Fibroblast of villous mesenchyme (primary cell): ENCODE measurements at places on chromosomes 11 and 22. TPM values are rescaled to one million over a fixed set of nuclear protein-coding genes. Genes with fewer than 3 reads are reported as not detected.

GRCh38 chr11:10663990-10664389 lies 29.6 kb downstream of the IRAG1 start:
- no peak for DNase-seq

DNA sequence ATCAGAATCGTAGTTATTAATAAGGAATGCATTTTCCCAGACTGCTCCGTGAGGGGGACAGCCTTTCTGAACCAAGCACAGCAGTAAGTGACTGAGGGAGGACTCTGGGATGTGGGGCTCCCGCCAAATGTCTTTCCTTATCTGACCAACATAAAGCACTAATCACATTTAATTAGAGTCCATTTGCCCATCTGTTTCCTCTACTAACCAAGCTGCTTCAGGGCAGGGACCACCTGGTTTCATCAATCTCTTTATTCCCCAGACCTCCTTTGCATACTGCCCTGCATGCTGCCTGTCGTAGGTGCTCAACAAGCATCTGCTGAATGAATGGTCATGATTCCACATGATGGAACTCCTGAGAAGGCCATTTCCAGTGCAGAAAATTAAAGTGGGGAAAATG lies 29.4 kb downstream of the SMCO4 start:
- DNase-seq, result no peak

DNA sequence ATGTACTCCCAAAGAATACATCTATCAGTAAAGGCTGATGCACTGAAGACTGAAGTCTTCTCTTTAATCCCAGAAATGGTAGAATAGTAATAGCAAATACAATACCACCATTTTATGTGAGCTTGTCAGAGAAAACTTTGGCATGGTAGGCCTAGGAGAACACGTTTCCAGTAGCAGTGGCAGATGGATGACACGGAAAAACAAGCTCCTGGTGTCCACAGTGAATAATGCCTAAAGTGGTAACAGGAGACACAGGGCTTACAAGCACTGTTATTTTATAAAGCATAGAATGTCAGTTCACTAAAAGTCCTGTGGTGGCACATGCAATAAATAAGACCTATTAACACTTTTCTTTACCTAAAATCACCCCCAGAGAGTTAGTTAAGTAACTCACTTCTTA lies 277.6 kb downstream of the TTC28 start:
- DNase-seq, result no peak

DNA sequence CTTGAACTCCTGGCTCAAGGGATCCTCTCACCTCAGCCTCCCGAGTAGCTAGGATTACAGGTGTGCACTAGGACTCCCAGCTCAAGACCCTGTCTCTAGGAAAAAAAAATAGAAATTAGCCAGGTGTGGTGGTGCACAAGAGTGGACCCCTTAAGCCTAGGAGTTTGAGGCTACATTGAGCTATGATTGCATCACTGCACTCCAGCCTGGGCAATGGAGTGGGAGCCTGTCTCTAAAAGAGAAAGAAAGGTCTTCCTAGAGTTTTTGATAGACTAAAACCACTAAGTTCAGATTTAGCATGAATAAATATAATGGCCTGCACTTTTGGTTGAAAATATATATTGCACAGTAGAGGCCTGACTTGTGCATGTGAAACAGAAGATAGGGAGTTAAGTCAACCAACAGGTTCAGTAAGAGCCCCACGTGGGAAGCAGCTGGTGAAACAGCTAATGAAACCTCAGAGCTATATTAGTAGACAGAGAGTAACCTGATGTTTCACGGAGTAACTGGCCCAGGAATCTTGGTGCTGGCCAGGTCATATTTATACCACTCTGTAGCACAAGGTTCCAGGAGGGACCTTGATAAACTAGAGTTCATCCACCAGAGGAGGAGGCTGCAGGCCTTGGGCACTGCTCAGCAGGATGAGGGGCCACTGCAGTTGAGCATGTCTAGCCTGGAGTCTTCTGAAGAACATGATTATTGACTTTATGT lies 4.6 kb upstream of the MICAL3 start:
- DNase-seq, result no peak

- DNase-seq, result no peak
Measured at GRCh38 chr11:22430639-22431038, 92.5 kb downstream of the SLC17A6 start.

DNA sequence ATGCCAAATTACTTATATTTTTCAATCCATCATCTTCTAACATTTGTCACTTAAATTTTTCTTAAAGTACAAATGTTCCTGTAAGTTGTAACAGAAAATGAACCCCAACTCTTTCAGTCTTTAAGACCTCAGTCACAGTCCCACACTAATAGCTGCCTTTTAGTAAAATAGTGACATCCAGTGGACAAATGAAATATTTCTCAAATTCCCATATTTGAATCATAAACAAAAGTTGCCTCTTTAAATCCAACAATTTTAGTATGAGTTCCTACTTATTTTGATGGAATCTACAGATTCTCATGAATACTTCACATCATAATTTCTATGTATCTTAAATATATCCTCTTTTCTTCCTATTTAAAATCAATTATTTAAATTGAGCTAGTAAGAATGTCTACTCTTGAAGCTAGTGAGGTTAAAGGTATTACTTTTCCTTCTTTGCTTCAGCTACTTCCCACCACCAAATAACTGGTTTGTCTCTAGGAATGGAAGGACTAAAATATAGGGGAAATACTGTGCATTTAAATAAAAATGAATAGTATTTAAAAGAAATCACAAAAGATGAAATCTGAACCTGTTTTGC lies 9.2 kb downstream of the LIN7C start:
- peak; percentile 33 for DNase-seq

The APOBEC3B gene
- total RNA-seq, result 2.2 and 3.2 TPM in 2 replicates

The GRM5 gene
- under 0.01 TPM in 2 replicates for total RNA-seq

The PITPNM1 gene
- total RNA-seq, result 21.9 and 22.9 TPM in 2 replicates

The SELENOO gene
- 18.0 and 20.7 TPM in 2 replicates for total RNA-seq
